Peyer's patch (tissue), 4 donors: ENCODE measurements at places on chromosomes 4 and X. TPM values are rescaled to one million over a fixed set of nuclear protein-coding genes. Genes with fewer than 3 reads are reported as not detected.

Gene STK32B
- total RNA-seq, result 0.35 TPM

Gene ELOVL6
- 3.3 TPM for total RNA-seq

Gene SCML2
- total RNA-seq, result 0.35 TPM

Gene IDH3G
- 108 TPM for total RNA-seq

Gene HSFX4
- not detected for total RNA-seq

Gene LAGE3
- 15.7 TPM for total RNA-seq

DNA sequence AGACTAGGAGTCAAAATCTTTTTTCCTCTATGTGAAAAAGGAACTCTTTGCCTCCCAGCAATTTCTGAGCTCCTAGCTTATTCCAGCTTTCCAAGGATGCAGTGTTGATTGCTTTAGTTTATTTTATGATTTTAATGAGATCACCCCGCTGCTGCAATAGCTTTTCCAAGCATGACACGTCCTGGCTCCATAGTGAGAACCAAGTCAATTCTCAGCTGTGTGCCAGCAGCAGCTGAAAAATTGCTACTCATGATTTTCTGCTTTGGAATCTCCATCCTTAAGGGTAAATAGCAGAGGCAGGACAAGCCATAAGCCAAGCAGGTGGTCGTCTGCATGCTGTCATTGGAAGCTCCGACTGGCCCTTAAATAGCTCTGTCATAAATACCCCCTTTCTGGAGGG lies 64.5 kb downstream of the FTHL17 start:
- no peak for DNase-seq
- no peaks in the 10 kb centered on the region for H3K36me3 ChIP-seq
- H3K4me3 ChIP-seq, result no peak overlapping the region
- no peak overlapping the region for H3K27ac ChIP-seq
- no peaks in the 10 kb centered on the region for H3K27me3 ChIP-seq
- H3K4me1 ChIP-seq, result no peaks in the 10 kb centered on the region

GRCh38 chrX:42809569-42809968 lies 31.6 kb upstream of the PPP1R2C start:
- no peak for DNase-seq
- H3K36me3 ChIP-seq, result no peaks in the 10 kb centered on the region

DNA sequence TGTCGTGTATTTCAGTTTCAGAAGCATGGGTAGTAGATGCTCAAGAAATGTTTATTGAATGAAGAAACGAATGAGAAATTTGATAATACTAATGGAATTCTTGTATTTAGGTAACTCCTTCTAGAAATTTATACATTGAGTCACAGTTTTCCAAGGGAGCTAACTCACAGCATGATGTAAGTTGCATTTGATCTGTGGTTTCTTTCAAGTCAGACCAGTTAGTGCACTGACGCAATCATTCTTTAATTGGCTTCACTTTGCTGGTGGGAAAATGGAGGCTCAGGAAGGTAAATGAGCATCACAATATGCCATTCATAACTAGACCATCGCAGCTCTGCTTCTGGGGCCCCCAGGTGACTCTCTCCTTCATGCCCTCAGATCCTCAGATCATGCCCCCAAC lies 17.3 kb upstream of the CWH43 start:
- H3K4me1 ChIP-seq, result no peaks in the 10 kb centered on the region
- DNase-seq, result no peak
- H3K4me3 ChIP-seq, result no peak overlapping the region
- H3K27me3 ChIP-seq, result no peaks in the 10 kb centered on the region

GRCh38 chr4:44157611-44158277 lies 290.9 kb downstream of the KCTD8 start:
- H3K36me3 ChIP-seq, result no peaks in the 10 kb centered on the region
- no peaks in the 10 kb centered on the region for H3K27me3 ChIP-seq
- no peak for DNase-seq
- H3K4me1 ChIP-seq, result no peaks in the 10 kb centered on the region
- H3K4me3 ChIP-seq, result no peak overlapping the region

GRCh38 chr4:4800646-4801408 lies 58.6 kb upstream of the MSX1 start:
- no peaks in the 10 kb centered on the region for H3K36me3 ChIP-seq
- no peaks in the 10 kb centered on the region for H3K27me3 ChIP-seq
- H3K4me1 ChIP-seq, result no peaks in the 10 kb centered on the region
- H3K4me3 ChIP-seq, result no peak overlapping the region
- no peak overlapping the region for H3K27ac ChIP-seq

DNA sequence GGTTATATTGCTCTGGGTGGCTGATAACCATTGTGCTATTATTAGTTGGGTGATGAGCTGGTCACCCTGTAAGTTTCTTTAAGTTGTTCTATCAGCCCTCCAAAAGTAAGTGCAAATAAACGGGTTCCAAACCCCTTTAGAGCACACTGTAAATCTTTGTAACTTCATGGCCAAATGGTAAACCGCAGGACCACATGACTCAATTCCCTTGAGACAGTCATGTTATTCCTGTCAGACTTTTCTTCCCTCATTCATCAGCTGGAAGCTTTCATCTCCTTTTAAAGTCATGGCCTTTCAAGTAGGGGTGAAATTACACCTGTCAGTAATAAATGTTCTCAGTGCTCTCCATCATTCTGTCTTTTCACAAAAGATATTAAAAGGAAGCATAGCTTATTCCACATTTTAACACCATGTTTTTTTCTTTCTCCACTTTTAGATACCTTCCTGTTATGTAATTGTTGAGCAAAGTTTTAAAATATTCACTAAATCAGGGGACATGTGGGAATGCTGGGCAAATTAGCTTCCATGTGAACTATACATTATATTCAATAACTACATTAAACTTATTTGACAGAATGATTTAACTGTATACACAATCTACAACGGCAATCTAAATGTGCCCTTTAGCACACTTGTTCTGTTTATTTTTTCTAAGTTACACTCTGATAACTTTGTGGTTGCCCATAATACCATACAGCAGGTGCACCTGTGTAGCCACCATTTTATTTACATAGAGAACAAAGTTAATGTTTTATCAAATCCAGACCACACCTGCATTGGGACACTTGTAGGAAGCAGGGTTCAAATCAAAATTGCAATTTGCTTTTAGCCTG lies 275.5 kb downstream of the CFAP299 start:
- H3K4me3 ChIP-seq, result no peak overlapping the region
- peak; percentile 77 for DNase-seq
- no peaks in the 10 kb centered on the region for H3K27me3 ChIP-seq
- H3K4me1 ChIP-seq, result no peaks in the 10 kb centered on the region
- H3K27ac ChIP-seq, result no peak overlapping the region

GRCh38 chr4:137521053-137521452 lies 11.2 kb downstream of the PCDH18 start:
- H3K36me3 ChIP-seq, result no peaks in the 10 kb centered on the region
- H3K4me3 ChIP-seq, result no peak overlapping the region
- H3K27me3 ChIP-seq, result no peaks in the 10 kb centered on the region
- H3K27ac ChIP-seq, result no peak overlapping the region

DNA sequence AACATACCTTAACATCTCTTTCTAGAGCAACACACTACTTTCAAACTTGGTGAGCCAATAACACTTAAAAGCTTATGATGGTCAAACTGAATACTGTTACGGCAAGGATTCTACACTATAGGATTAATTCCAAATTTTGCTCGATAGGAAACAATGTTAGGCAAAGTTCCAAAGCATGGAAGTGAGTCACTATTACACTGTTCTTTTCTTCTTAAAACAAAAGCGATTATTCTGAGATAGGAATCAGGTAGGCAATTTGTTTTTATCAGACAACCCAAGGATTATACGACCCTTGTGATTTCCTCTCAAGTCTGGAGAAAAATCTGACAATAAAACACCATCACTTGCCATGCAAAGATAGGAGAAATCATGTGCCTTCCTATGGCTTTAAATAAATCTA lies 81.5 kb downstream of the HUWE1 start:
- H3K4me3 ChIP-seq, result no peak overlapping the region
- no peaks in the 10 kb centered on the region for H3K36me3 ChIP-seq

- H3K4me3 ChIP-seq, result no peak overlapping the region
- no peak for DNase-seq
- no peaks in the 10 kb centered on the region for H3K27me3 ChIP-seq
- no peaks in the 10 kb centered on the region for H3K4me1 ChIP-seq
- no peak overlapping the region for H3K27ac ChIP-seq
Measured at GRCh38 chrX:48306175-48306574, 50.3 kb downstream of the SSX3 start.

DNA sequence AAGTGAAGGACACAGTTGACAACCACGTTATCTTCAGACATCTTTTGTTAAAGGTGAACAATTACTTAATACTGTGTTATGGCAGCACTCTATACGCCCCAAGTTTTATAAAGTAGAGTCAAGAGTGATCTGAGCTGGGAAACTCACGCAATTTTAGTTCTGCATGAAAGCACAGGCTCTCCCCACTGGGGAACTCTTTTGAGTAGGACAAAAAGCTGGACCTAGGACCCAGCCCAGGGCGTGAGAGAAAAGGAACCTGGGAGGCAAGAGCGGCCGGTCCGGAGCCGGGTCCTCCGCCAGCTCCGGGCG lies 152.6 kb upstream of the SLC4A4 start:
- H3K4me3 ChIP-seq, result peak overlapping the region; percentile 52
- H3K4me1 ChIP-seq, result no peaks in the 10 kb centered on the region
- no peak overlapping the region for H3K27ac ChIP-seq
- no peaks in the 10 kb centered on the region for H3K36me3 ChIP-seq
- DNase-seq, result no peak

GRCh38 chr4:83362492-83363329 lies 28.1 kb upstream of the HPSE start:
- H3K36me3 ChIP-seq, result no peaks in the 10 kb centered on the region
- no peaks in the 10 kb centered on the region for H3K4me1 ChIP-seq
- H3K27me3 ChIP-seq, result no peaks in the 10 kb centered on the region
- H3K4me3 ChIP-seq, result no peak overlapping the region
- DNase-seq, result no peak
- no peak overlapping the region for H3K27ac ChIP-seq

GRCh38 chr4:5932035-5932568 lies 39.2 kb upstream of the CRMP1 start:
- no peaks in the 10 kb centered on the region for H3K4me1 ChIP-seq
- H3K27me3 ChIP-seq, result no peaks in the 10 kb centered on the region
- no peaks in the 10 kb centered on the region for H3K36me3 ChIP-seq
- no peak overlapping the region for H3K4me3 ChIP-seq
- DNase-seq, result no peak
- no peak overlapping the region for H3K27ac ChIP-seq

DNA sequence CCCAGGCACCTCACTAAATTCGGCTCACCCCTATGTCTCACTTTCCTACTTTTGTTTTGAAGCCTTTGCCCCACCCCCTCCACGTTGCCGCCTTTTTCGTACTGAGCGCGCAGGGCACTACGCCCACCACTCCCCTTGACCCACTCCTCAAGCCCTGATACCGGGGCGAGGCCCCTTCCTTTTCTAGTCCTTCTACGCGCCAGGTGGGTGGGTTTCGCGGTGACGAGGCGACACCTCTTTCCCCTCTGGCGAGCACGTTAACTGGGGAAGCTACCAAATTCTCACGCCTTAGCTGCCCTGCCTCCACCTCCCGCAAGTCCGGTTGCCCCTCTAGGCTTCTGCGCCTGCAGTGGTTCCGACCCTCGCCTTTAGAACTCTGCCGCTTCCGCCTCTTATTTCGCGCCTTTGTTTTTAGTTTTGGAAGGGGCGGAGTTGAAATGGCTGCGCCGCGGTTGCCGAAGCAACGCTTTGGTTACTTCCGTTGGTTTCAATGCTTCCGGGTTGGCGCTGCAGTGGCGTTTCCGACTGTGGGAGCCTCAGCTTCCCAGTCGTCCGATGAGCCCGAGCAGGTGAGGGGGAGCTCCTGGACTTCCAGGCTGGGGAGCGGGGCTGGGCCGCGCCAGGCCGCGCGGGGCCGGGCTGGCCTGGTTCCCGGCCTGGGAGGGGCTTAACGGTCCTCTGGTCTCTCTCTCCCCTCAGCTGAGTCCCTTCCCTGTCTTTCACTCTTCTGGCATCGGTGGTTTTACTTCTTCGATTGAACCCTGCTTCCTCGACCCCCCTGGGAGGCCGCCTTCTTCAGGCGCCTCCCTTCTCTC lies at the start of gene SLC25A14:
Gene SLC25A14, plus strand, starts transcription at position 512 of the 815 bp plus-strand sequence. CDS start 360 bp downstream, outside the sequence.
- DNase-seq, result peak; percentile 87
- H3K27ac ChIP-seq, result peak within 1 kb of the TSS; percentile 17
- H3K4me1 ChIP-seq, result no peaks in the 10 kb centered on the region

GRCh38 chr4:128286474-128287058 lies 1.0 kb downstream of the PGRMC2 start:
- H3K4me3 ChIP-seq, result peak overlapping the region; percentile 88
- H3K4me1 ChIP-seq, result peaks cover 16% of the 10 kb centered on the region
- no peak for DNase-seq
- no peaks in the 10 kb centered on the region for H3K27me3 ChIP-seq
- peak overlapping the region; percentile 87 for H3K27ac ChIP-seq
- no peaks in the 10 kb centered on the region for H3K36me3 ChIP-seq

- H3K4me3 ChIP-seq, result no peak overlapping the region
- no peaks in the 10 kb centered on the region for H3K4me1 ChIP-seq
- H3K27ac ChIP-seq, result no peak overlapping the region
- no peaks in the 10 kb centered on the region for H3K36me3 ChIP-seq
- no peaks in the 10 kb centered on the region for H3K27me3 ChIP-seq
- DNase-seq, result no peak
Measured at GRCh38 chr4:179467878-179468277, 2025.6 kb upstream of the AGA start.

DNA sequence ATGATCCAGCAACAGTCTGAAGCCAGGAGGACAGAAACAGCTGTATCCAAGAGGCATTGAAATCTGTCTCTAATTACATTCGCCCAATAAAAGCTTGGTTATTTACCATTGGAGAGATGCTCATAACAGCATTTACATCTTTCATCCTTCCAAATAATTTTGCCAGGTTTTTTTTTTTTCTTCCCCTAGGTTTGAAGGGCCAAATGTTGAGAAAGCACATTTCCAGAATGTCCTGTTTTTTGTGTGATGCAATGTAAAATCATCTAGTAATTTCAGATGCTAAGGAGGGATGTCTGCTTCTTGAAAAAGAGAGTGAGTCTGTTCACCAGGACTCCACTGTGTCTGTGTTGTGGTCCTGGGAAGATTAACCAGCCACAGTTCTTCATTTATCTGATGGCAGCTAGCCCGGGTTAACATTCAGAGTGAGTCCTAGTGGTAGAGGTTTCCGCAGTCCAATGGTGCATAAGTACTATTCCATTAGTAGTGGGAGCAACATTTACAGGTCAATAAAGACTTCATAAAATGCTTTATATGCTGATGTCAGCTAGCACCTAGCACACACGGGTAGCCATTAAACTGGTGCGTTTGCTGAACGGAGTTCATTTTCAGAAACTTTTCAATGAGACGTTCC lies 406.8 kb downstream of the STIM2 start:
- H3K27ac ChIP-seq, result no peak overlapping the region
- H3K36me3 ChIP-seq, result no peaks in the 10 kb centered on the region
- no peaks in the 10 kb centered on the region for H3K4me1 ChIP-seq
- no peak for DNase-seq
- no peaks in the 10 kb centered on the region for H3K27me3 ChIP-seq

DNA sequence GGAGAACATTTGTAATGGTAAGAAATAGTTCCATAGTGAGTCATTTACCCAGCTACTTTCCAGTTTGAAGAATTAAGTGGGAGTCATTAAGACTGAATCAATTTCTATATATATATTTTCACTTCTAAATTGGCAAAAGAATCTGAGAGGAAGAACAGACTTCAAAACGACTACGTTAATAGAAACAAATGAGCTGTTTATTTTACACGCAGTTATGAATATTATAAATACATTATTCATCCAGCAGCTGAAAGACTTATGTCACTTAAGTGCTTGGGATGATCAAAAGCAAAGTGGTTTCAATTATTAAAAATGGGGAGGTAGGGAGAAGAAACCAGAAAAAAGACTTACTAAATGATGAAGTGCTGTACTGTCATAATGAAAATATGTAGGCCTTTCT lies 260.5 kb upstream of the DDX53 start:
- no peak for DNase-seq
- no peaks in the 10 kb centered on the region for H3K36me3 ChIP-seq
- no peak overlapping the region for H3K27ac ChIP-seq
- H3K4me1 ChIP-seq, result no peaks in the 10 kb centered on the region
